ENCODE measurements at places on chromosomes 2 and 18.

- DNase-seq, result no peak
Measured at GRCh38 chr2:236354056-236354940, 90.1 kb upstream of the ASB18 start.

DNA sequence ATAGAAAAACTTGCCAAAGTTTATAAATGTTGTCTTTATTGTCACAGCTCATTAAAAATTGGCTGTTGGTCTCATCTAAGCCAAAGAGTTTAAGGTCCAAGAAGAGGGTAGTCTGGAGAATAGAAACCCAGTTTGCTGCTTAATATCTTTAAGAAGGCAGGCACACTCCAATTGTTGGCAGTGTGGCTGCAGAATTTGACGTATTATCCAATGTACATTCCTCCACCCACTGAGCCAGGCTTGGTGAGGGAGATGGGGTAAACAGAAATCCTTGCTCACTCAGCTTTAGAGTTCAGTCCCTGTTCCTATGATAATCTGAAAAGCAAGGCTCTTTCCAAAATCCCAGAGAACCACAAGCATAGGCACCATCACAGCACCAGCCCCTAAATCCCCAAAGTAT lies 10.7 kb upstream of the ADD2 start:
- DNase-seq, result no peak

DNA sequence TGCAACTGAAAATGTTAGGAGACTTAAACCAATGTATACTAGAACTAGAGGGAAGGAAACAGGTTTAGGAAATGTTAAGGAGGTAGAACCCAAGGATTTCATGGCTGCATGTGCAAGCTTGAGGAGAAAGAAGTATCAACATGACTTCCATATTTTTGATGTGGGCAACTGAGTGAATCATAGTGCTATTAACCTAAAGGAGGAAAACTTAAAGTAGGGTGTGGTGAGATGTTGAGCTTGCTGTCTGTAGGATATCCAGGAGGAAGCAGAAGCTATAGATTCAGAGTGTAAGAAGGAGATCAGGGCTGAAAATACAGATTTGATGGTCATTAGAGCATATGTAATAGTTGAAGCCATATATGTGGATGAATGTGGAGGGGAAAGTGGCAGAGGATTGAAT lies 31.5 kb downstream of the NDC80 start:
- no peak for DNase-seq

DNA sequence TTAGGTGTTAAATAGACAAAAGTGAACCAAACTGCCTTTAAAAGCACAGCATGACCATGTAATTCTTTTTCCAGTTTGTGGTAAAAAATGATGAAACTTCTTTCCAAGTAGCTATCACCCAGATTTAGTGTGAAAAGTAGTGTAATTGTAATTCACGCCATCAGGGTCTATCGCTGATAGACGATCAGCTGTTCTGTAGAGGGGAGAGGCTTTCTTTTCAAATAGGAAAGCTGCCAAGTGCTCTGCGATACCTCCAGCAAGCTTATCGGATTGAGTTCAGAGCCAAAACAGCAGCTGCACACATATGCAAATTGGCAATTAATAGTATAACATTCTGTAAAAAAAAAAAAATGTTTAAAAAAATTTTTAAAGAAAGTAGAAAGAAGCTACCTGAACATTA lies 61.9 kb upstream of the PSMD14 start:
- DNase-seq, result no peak

- no peak for DNase-seq
Measured at GRCh38 chr18:61426492-61427053, 93.3 kb downstream of the CDH20 start.

DNA sequence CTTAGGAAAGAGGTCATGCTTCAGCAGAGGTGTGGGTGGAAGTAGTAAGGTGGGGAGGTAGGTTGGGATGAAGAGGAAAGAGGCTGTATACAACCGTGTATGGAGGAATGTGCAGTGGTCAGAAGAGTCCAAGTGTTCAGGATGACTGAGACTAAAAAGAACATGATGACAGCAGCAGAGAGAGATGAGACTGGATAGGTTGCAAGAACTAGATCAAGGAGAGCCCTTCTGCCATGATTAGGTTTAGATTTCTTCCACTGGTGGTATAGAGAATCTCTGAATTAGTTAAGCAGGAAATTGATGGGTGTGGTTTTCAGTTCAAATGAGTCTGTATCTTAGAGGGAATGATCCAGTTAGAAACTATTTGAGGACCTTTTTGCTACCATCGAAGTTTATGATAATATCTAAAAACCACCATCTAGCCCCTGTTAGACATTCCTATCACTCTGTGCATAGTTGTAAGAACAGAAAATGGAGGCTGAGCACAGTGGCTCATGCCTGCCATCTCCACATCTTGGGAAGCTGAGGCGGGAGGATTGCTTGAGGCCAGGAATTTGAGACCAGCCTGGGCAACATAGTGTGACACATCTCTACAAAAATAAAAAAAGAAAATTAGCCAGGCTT lies 221.0 kb downstream of the LTBP1 start:
- DNase-seq, result no peak

- DNase-seq, result no peak
Measured at GRCh38 chr2:29304399-29305060, 189.3 kb downstream of the CLIP4 start.
